B cell (primary cell): ENCODE measurements at places on chromosomes 4 and X. TPM values are rescaled to one million over a fixed set of nuclear protein-coding genes. Genes with fewer than 3 reads are reported as not detected.
A peak's percentile ranks its signal among the peaks of the same experiment; 100 is the strongest.

The HELT gene
- total RNA-seq, result not detected in 2 replicates

The GLRA3 gene
- total RNA-seq, result 0.12 and 0.22 TPM in 2 replicates

DNA sequence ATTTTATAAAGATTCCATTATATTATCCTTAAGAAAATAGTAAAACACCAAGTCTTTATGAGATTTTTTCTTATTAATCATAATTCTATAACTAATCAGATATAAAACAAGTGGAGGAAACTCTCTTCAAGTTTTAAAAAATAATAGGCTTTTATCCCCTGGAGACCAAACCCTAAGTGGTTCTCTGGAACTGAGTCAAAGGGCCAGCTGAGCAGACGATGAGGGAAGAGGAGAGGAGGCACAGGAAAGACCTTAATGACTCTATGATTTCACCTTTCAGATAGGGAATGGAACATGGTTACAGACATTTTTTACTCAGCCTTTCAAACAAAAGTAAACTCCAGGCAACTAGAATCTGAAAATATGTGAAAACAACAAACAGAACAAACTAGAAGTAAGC lies 201.8 kb downstream of the SLC39A8 start:
- DNase-seq, result no peak

The MAML3 gene
- total RNA-seq, result 5.3 and 6.1 TPM in 2 replicates

The SATL1 gene
- not detected in 2 replicates for total RNA-seq

- DNase-seq, result no peak
Observed at GRCh38 chrX:9646471-9647224, 119.0 kb downstream of the GPR143 start.

DNA sequence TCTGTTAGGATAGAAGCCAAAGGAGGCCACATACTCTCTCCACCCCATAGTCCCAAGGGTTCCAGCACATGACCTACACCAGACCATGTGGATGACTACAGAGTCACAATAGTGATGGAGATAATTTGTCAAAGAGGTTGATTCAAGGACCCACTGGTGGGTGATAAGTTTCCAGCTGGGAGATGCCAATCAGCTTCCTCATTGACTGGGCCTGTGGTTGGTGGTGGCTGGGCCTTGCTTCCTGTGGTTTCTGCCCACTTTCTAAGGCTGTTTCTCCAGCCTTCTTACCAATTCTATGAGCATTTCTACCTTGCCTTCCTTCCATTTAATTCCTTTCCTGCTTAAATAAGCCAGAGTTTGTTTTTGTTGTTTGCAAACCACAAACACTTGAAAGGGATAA lies 95.5 kb upstream of the CPEB2 start:
- DNase-seq, result no peak

- DNase-seq, result no peak
Observed at GRCh38 chr4:7652006-7652405, 217.3 kb upstream of the PSAPL1 start.

- no peak for DNase-seq
Observed at GRCh38 chr4:183906739-183907651, 1.9 kb downstream of the STOX2 start.

GRCh38 chrX:68195561-68195960 lies 237.7 kb downstream of the OPHN1 start:
- no peak for DNase-seq

The NPFFR2 gene
- not detected in 2 replicates for total RNA-seq

- DNase-seq, result no peak
Observed at GRCh38 chr4:141724646-141725045, 88.3 kb downstream of the IL15 start.

The MAGEB16 gene
- total RNA-seq, result not detected in 2 replicates

DNA sequence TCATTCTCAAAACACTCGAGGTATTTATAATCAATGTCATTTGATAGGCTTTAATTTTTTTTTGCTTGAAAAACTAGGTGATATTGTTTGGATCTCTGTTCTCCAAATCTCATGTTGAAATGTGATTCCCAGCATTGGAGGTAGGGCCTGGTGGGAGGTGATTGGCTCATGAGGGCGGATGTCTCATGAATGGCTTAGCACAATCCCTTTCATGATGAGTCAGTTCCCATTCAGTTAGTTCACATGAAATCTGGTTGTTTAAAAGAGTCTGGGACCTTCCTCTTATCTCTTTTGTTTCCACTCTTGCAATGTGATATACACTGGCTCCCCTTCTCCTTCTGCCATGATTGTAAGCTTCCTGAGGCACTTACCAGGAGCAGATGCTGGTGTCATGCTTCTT lies 638.7 kb downstream of the DMD start:
- no peak for DNase-seq

DNA sequence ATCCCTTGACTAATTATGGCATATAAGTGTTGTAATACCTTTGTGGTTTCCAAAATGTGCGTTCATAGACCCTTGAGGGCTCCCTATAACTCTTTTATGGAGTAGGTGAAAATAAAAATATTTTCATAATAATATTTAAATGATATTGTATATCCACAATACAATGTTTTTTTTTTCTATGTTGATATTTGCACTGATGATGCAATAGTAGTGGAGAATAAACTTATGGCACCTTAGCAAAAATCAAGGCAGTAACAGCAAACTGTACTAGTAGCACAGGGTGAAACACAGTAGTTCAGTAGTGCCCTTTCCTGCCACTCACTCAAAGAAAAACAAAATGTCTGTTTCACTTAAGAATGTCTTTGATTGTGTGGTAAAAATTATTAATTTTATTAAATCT lies 465.3 kb downstream of the C4orf33 start:
- DNase-seq, result no peak

DNA sequence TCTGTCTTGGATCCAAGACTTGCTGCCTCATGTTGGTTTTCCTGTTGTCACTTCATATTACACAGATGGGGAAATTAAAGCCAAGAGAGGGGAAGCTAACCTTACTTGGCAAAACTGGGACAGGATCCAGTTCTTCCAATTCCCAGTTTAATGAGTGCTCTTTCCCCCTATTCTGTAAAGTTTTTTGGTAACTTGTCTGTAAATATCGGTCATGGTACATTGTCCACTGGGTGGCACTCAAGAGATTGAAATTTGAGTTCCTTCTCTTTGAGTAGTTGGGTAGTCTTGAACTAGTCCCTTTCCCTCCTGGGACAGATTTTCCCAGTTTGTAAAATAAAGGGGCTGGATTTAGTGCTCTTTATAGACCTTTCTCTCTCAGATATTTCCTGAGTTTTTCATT lies 12.4 kb upstream of the EOLA2 start:
- peak; percentile 18 for DNase-seq

GRCh38 chrX:112784692-112785091 lies 55.9 kb downstream of the AMOT start:
- DNase-seq, result no peak

DNA sequence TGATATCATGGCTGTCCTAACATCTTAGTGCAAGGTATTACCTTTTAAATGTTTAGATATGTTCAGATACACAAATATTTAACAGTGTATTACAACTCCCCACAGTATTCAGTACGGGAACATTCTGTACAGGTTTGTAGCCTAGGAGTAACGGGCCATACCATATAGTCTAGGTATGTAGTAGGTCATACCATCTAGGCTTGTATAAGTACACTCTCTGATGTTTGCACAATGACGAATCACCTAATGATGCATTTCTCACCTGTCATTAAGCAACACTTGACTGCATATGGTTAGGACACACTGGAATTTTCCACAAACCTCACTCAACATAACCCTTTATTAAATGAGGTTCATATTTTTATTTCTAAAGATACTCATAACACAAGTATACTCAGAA lies 67.7 kb downstream of the THOC2 start:
- DNase-seq, result no peak

DNA sequence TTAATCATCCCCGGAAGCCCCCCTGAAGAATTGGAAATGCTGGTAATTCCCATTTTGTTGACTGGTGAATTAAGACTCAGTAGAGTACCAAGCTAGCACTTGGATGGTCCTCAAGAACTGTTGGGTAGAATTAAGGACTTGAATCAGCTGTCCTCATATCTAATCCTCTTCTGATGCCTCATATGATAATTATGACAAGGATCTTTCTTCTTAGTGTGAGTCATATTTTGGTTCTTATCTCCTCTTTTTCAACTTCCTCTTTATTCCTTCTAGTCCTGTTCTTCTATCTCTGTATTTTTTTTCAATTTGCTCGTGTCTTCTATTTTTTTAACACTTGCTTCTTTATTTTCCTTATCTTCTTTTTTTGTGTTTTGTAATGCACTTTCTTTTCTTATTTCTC lies 206.3 kb upstream of the ANXA3 start:
- DNase-seq, result no peak

DNA sequence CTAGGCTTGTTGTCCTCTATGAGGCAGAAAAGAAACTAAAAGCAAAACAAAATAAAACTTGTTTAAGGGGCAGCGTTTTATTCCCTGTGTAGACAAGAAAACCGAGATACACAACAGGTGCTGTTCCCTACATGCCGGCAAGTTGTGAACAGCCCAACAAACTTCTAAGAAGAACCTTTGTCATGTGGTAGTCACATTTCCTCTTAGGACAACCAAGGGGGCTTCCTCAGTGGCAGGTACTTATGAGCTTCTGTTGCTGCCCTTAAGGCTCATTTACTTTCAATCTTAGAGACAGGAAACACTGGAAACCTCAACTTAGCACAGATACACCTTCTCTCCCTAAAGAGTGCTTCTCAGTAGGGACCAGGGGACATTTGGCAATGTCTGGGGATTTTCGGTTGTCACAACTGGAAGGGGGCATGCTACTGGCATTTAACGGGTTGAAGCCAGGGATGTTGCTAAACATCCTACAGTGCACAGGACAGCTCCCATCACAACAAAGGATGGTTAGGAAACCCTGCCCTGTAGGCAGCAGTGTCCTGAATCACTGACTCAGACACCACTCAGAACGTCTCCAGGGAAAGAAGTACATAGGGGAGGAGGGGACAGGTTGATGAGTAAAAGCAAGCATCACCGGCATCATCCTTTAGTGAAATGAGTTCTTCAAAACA lies 111.0 kb downstream of the ASB9 start:
- peak; percentile 3 for DNase-seq

The AMOT gene
- total RNA-seq, result 3.0 and 5.2 TPM in 2 replicates

- DNase-seq, result no peak
Observed at GRCh38 chrX:143094417-143095023, 68.8 kb downstream of the SPANXN4 start.

The MAGEB6 gene
- total RNA-seq, result not detected in 2 replicates

- DNase-seq, result no peak
Observed at GRCh38 chrX:34877436-34877835, 65.2 kb upstream of the FAM47B start.

DNA sequence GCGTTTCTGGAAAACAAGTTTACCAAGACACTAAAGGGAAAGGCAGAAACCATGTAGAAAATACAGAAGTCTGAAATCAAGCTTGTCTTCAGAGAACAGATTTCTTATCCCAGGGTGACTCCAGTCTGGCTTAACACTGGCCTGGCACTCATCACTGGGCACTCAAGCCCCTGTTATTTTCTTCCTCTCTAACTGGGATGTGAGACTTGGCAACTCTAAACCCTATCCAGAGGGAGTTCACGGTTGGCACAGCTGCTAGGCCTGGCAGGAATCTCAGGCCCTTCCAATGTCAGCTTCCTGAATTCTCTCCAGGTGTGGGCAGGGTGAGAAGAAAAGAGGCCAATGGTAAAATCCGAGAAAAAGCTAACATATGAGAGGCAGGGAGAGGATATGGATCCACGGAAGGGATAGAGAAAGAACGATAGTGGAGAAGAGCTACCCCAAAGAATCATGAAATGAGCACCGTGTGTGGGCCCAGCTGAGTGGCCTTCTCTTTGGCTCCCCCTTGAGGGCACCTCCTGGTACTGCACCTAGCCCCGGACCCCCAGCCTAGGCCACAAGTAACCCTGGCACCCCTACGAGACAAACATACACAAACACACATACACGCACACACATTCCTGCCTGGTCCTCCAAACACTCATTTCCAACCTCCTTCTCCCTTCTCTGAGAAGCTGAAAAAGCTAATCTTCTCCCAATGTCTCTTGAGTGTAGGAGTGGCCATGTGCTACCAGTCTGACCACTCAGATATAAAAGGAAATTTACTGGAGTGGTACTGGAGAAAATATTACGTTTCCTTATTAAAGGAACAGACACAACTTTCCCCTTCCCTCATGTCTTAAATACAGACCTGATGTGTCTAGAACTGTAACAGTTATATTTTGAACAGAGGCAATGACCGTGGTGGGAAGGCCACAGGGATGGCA lies 16.6 kb upstream of the PTCHD1 start:
- peak; percentile 34 for DNase-seq

The NPY1R gene
- not detected in 2 replicates for total RNA-seq

DNA sequence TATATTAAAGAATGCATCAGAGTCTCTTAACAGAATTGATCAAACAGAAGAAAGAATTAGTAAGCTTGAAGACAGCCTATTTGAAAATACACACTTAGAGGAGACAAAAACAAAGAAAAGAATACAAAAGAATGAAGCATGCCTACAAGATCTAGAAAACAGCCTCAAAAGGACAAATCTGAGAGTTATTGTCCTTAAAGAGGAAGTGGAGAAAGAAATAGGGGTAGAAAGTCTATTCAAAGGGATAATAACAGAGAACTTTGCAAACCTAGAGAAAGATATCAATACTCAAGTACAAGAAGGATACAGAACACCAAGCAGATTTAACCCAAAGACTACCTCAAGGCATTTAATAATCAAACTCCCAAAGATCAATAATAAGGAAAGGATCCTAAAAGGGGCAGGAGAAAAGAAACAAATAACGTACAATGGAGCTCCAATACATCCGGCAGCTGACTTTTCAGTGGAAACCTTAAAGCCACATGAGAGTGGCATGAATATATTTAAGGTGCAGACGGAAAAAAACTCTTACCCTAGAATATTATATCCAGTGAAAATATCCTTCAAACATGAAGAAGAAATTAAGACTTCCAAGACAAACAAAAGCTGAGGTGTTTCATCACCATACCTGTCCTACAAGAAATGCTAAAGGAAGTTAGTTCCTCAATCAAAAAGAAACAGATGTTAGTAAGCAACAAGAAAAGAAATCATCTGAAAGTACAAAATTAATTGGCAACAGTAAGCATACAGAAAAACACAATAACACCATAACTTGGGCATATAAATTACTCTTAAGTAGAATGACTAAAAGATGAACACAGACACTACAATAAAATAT lies 36.1 kb downstream of the LRBA start:
- DNase-seq, result no peak

DNA sequence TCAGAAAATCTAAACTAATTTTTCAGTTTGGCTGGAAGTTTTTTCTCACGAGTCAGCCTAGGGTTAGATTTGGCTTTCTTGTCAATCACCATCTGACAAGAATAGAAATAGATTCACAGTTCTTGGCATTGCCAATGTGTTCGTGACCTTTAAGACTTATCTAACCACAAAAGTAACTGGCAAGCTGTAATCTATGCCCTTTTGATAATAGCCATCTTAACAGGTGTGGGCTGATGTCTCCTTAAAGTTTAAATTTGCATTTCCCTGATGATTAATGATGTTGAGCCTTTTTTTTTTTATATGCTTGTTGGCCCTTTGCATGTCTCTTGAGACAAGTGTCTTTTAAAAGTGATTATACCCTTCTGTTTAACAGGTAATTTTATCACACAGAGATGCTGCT lies 460.3 kb upstream of the PRKX start:
- no peak for DNase-seq

GRCh38 chr4:138656990-138657389 lies 358.6 kb upstream of the NOCT start:
- DNase-seq, result no peak
